Spleen (tissue), 13 donors: ENCODE measurements at places on chromosomes 12 and 14. TPM values are rescaled to one million over a fixed set of nuclear protein-coding genes. Genes with fewer than 3 reads are reported as not detected.

DNA sequence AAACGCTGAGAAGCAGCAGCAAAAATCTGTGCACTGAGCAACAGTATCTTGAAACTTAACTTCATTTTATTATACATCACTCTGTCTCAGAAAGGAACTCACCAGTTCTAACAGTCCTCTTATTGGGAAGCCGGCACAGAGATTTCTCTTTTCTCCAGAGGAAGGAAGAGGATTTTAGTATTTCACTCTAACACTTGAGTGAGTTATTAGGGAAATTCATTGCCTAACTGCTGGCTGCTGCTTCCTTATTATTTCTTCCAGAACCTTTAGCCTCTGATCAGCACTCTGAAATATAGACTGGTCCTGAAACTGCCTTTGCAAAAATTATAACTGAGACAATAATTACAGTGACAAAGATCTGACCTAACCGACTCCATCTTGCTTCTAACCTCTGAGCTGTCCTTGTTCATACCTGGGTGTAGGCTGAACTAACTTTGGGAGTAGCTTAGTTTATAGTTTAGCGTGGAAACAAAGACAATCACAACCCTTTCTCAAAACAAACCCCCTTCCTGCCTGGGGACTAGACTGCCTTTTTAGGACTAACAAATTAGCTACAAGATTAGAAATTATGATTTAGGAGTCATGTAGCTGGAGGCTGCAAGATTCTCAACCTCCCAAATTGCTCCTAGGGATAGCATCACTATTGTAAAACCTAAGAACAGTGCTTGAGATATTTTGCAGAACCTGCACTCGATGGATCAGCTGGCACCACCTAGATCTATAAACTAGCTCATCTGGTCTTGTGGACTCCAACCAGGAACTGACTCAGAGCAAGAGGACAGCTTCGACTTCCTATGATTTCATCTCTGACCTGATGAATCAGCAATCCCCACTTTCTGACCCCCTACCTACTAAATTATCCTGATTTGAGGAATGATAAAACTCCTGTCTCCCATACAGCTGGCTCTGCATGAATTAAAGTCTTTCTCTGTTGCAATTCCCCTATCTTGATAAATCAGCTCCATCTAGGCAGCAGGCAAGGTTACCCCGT lies 117.5 kb downstream of the DYRK2 start:
- H3K27me3 ChIP-seq = no peaks in the 10 kb centered on the region
- H3K4me3 ChIP-seq = no peak overlapping the region
- DNase-seq = no peak
- H3K27ac ChIP-seq = no peak overlapping the region
- no peaks in the 10 kb centered on the region for H3K4me1 ChIP-seq
- no peaks in the 10 kb centered on the region for H3K36me3 ChIP-seq

- no peaks in the 10 kb centered on the region for H3K27me3 ChIP-seq
- H3K36me3 ChIP-seq = no peaks in the 10 kb centered on the region
- no peak overlapping the region for H3K4me3 ChIP-seq
- peaks cover 8% of the 10 kb centered on the region for H3K4me1 ChIP-seq
Observed at GRCh38 chr12:67460388-67460787, 188.2 kb upstream of the DYRK2 start.

Gene AQP6
- not detected for total RNA-seq

- no peak for DNase-seq
- no peak overlapping the region for H3K27ac ChIP-seq
- H3K4me3 ChIP-seq = no peak overlapping the region
Observed at GRCh38 chr12:88590851-88591250, 10.6 kb upstream of the KITLG start.

DNA sequence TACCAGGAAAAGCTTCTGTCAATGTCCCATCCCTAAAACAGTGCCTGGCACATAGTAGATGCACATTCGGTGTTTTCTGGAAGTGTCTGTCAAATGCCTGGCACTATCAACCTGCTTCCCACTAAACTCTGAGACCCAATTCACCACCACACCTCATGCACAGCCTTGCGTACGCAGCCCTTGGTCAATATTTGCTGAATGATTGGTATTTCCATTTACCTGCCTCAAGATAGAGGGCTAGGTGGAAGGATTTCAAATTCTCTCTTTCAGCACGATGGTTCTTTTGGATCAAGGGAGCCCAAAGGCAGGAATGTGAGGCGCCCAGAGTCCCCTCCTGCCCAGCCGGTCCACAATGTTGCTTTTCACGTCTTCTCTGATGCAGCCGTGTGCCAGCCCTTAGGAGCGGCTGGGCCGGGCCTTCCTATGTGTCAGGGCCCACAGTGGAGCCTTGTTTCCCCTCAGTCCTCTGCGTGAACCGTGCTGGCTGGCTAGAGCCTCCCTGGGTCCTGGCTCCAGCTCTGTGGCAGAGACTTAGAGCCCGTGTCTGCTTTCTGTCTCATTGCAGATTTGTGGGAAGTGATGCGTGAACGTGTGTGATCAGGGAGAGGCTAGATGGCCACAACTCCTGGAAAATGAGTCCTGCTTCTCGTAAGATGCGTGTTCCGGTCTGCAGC lies 99.9 kb upstream of the RFLNA start:
- H3K36me3 ChIP-seq = no peaks in the 10 kb centered on the region
- H3K27me3 ChIP-seq = no peaks in the 10 kb centered on the region
- no peak overlapping the region for H3K4me3 ChIP-seq
- no peaks in the 10 kb centered on the region for H3K4me1 ChIP-seq
- DNase-seq = no peak

DNA sequence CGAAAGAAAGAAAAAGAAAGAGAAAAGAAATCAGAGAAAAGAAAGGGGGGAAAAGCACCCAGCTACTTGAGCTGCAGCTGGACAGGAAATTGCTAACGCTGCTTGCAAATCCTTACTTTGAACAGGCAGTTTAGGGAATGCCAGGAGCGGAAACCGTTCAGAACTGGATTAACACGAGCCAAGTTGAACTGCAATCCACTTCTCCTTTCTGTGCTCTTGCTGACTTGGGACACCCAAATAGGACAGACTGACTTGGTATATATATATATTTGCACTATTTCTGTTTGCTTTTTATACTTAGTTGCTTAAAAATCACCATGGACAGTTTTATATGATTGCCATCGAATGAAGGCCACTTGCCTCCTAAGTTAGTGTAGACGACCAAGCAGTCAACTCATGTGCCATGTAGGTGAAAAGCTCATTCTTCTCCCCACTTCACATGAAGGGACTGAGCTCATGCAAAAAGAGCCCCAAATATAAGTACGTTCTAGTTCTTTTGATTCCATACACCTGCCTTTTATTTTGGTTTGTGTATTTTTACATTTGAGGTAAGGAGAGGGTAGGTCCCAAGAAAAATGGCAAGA lies 5.5 kb downstream of the DUSP6 start:
- H3K4me3 ChIP-seq = peak overlapping the region; percentile 93
- peak overlapping the region; percentile 99 for H3K27ac ChIP-seq
- peaks cover 5% of the 10 kb centered on the region for H3K36me3 ChIP-seq
- peaks cover 80% of the 10 kb centered on the region for H3K4me1 ChIP-seq
- no peak for DNase-seq

- no peaks in the 10 kb centered on the region for H3K27me3 ChIP-seq
- H3K4me3 ChIP-seq = no peak overlapping the region
- DNase-seq = no peak
- H3K36me3 ChIP-seq = no peaks in the 10 kb centered on the region
- H3K27ac ChIP-seq = peak overlapping the region; percentile 34
Observed at GRCh38 chr14:68539789-68540188, 253.1 kb downstream of the ZFP36L1 start.

DNA sequence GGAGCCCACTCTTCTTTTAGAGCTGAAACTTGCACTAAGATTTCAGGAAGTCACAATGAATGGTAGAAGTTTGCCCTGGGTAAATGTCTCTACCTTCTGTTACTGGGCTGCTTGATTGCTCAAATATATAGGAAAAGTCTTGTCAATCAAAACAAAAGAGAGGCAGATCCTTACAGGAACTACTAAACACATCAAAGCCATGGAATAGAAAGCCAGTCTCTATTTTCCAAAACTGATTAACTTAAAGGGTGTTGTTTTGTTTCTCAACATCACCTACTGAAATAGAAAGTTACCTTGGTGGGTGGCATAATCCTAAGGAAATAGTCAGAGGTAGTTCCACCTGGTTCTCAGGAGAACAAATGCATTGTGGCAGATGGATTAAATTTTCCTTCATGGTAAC lies at the start of gene GPHB5:
TSS of gene GPHB5 (minus strand) at position 101 of the 400 bp plus-strand sequence. CDS start 1,086 bp downstream, outside the sequence.
- H3K27me3 ChIP-seq = peaks cover 10% of the 10 kb centered on the region
- H3K4me3 ChIP-seq = no peak within 1 kb of the TSS
- no peak for DNase-seq
- no peak within 1 kb of the TSS for H3K27ac ChIP-seq

Gene GUCY2C
- not detected for total RNA-seq

DNA sequence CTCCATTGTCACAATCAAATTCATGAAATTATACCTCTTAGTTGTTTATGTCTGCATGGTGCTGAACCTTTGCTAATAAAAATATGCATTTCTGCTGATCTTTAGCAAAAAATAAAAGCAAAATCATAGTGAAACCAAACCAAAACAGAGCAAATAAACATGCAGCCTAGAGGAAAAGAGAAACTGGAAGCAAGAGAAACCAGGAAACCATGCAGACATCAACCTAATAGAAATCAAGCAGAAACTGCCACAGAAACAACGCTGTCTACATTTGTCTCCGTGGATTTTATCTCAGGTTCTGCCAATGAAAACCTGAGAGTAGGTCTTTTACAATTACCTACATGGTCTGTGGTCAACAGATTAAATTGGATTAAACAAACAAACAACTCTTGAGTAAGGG lies 173.7 kb downstream of the SYT10 start:
- no peak overlapping the region for H3K4me3 ChIP-seq
- H3K27me3 ChIP-seq = no peaks in the 10 kb centered on the region
- H3K36me3 ChIP-seq = no peaks in the 10 kb centered on the region
- DNase-seq = no peak

- no peak for DNase-seq
- no peaks in the 10 kb centered on the region for H3K27me3 ChIP-seq
- peaks cover 74% of the 10 kb centered on the region for H3K36me3 ChIP-seq
- peak overlapping the region; percentile 22 for H3K27ac ChIP-seq
Observed at GRCh38 chr14:103408491-103409155, 23.4 kb downstream of the MARK3 start.

DNA sequence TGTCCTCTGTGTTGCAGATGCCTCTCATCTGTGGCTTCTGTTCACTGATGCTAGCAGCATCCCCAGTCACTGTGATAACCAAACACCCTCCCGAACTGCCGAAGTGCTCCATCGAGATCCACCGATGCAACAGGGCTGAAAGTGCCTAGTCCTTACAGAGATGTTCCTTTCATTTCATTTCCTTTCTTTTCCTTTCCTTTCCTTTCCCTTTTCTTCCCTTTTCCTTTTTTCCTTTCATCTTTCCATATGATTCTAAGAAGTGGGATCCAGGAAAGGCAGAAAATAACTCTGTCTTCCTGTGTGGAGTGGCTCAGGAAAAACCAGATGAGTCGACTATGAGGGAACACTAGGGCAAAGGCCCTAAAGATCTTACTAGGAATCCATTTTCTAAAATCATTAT lies 26.7 kb downstream of the FGF6 start:
- H3K4me3 ChIP-seq = no peak overlapping the region
- no peak for DNase-seq

DNA sequence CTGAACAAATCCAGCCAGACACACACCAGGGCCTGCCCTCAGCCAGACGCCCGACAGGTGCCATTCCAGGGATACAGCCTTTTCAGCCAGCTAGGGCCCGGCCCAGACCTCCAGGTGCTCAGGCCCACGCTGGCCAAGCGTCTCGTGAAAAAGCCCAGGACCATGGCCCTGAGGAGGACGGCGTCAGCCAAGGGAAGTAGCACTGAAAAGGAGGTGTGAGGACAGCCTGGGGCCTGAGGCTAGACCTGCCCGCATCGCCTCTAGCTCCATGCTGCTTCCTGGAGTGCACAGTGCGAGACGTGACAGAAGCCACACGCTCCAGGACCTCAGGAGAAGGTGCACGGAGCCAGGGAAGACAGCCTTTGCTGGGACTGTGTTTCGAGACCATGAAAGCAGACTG lies 29.8 kb downstream of the GOLGA3 start:
- H3K4me1 ChIP-seq = no peaks in the 10 kb centered on the region
- H3K4me3 ChIP-seq = no peak overlapping the region
- H3K27ac ChIP-seq = no peak overlapping the region
- no peak for DNase-seq

- no peaks in the 10 kb centered on the region for H3K4me1 ChIP-seq
- H3K4me3 ChIP-seq = no peak overlapping the region
- no peaks in the 10 kb centered on the region for H3K36me3 ChIP-seq
- no peak overlapping the region for H3K27ac ChIP-seq
- peaks cover 4% of the 10 kb centered on the region for H3K27me3 ChIP-seq
- no peak for DNase-seq
Observed at GRCh38 chr12:106178562-106178961, 39.8 kb upstream of the NUAK1 start.

Gene SLC6A13
- not detected for total RNA-seq

- H3K27me3 ChIP-seq = no peaks in the 10 kb centered on the region
- H3K27ac ChIP-seq = no peak overlapping the region
- peaks cover 2% of the 10 kb centered on the region for H3K4me1 ChIP-seq
- no peak for DNase-seq
Observed at GRCh38 chr12:94813314-94813713, 163.0 kb upstream of the TMCC3 start.
